Bone marrow (tissue), 2 donors: ENCODE measurements at places on chromosomes 2 and 18.

GRCh38 chr18:77067291-77068061, 65.1 kb downstream of the MBP start:
- peak; percentile 79 for DNase-seq

- no peak for DNase-seq
Observed at GRCh38 chr2:23385351-23385747, 370 bp downstream of the KLHL29 start.

DNA sequence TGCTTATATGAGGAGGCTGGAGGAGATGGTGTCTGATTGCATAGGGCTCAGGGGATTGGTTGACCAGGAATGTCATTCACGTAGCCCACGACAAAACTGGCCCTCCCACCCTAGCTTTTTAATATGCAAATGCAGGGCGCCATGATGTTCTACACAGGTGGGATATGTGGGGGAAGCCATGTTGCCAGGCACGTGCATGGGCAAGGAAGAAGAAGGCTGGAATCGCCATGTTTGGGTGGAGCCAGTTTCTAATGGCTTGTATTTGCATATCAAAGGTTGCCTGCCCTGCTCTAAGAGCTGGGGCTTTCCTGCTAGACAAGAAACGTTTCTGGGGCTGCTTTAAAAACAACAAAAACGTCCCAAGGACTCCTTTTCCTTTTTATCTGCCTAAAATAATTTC, 26.5 kb upstream of the LINC00305 start:
- no peak for DNase-seq

- no peak for DNase-seq
Observed at GRCh38 chr2:100780203-100781008, 39.5 kb upstream of the NPAS2 start.

DNA sequence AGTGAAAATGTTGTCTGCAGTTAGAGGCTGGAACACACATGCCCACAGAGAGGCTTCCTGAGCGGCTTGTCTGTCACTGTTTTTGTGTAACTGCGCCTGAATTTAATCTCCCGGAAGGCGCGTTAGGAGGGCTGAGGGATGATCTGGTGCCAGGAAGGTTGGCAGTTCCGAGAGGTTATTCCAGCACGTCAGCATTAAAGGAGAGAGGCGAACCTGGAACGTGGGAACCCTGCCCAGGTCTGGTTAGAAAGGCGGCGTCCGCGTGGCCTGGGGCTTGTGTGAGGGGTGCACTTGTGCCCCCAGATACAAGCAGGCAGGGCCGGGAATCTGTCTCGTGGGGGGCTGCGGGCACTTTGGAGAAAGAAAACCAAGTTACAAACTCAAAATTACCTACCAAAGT, 75.3 kb downstream of the NFATC1 start:
- no peak for DNase-seq

DNA sequence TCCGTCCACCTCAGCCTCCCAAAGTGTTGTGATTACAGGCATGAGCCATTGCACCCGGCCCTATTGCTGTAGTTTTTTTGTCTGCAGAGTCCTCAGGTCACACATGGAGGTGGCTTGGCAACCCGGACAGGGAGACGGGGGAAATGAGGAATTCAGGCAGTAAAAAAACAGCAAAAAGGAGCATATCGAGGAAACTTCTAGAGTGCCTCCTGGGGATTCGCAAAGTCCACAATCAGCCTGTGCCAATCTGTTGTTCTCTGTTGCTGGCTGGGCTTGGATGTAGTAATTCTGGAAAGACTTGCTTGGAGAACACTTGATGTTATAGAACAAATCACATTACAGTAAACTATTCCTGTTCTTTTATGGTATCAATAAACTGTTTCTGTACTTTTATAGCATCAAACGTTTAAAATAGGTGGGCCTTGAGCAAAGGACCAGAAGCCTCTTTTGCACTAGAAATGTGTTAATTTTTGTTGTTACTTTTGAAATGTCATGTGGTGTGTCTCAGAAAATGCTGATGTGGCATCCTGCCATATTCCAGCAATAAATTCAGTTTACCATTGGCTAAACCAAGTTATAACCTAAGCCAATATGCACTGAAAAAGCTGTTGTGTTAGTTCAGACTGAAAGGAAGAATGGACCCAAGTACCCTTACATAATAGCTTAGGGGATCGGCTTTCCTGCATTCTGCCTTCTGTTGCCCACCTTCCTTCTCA, 14.4 kb downstream of the ELAC1 start:
- no peak for DNase-seq

GRCh38 chr2:131641414-131642206, 113.9 kb downstream of the CCDC74A start:
- peak; percentile 91 for DNase-seq

DNA sequence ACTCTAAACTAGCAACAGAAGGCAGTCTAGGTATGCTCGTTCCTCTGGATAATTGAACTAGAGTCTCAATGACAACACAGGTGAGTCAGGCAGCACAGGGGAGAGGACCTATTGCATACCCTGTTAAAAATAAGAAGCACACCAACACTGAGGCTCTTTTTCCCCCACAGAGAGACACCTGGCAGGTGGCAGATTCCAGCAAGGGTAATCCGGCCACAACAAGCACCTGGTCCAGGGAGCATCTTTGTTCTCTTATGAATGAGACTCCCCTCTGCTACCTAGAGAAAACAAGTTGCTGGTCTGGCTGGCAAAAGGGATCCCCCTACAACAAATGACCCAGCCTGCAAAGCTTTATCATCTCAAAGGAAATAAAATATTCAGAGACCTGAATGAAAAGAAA, 508.9 kb upstream of the POU3F3 start:
- no peak for DNase-seq

DNA sequence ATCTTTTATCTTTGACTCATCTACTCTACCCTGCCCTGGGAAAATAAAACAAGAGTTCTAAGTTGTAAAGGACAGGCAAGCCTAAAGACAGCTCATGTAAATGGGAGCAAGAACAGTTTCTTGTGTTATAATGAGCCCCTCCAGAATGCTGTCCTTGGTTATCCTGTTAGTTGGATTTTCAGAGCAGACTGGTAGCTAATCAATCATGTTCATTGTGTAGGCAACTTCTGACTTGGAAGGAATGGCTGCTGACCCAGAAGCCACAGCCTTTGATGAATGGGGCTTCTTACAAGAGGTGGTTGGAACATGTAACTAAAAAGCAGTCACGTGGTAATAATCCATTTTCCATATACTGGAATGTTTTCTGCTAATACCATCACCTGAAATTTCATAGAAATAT, 254.2 kb downstream of the AGPS start:
- no peak for DNase-seq

DNA sequence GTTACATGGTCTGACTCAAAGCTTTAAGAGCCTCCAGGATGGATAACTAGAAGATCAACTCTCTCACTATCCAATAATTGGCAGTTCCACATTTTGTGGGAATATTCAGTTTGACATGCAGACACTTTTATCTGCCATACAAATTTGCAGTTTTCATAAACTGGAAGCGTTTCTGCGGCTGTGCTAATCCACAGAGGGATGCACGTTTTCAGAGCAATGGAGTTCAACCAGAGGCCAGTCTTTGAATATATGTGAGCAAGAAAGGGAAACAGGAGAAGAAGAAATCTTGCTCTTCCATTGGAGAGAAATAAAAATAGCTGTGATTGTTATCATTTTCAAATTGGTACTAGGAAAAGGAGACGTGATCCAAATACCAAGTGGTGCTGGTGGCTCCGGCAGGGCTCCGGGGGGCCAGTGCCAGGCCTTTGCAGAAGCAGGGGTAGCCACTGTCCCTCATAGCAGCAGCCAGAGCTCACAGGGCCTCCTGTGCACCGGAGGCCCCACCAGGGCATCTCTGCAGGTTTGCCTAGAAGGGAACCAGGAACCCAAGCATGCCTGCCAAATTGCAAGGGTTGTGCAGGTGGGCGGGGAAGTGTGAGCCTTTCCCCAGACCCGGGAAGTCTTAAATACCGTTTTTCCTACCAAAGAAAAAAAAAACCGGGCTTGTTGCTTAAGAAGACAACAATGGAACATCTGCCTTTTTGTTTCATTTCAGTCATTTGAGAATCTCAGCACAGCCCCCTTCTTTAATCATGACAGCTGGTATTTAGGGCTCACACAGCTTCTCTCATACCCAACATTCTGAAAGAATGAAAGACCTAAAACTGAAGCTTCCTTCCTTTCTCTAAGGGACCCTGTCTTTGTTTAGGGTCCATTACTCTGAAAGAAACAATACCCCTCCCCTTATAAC, 791.1 kb upstream of the SOX11 start:
- DNase-seq, result no peak

- no peak for DNase-seq
Observed at GRCh38 chr2:202790676-202791075, 80.9 kb downstream of the ICA1L start.

DNA sequence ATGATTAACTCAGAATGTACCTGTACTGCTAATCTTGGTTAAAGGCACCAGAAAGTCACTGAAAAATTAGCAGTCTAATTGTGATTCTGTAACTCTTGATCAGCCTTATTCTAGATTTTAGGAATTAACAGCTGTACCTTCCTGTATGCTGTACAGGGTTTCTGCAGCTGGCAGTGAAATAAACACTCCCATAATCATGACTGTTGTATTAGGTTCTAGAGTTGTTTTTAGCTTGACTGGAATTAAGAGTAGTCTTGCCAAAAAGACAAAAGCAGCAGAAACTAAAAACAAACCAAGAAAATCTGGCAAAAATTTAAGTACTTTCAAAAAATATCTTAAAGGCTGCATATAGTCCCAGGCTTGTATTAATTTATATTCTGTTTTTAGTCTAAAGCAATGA, 103.5 kb downstream of the SOS1 start:
- DNase-seq, result no peak

DNA sequence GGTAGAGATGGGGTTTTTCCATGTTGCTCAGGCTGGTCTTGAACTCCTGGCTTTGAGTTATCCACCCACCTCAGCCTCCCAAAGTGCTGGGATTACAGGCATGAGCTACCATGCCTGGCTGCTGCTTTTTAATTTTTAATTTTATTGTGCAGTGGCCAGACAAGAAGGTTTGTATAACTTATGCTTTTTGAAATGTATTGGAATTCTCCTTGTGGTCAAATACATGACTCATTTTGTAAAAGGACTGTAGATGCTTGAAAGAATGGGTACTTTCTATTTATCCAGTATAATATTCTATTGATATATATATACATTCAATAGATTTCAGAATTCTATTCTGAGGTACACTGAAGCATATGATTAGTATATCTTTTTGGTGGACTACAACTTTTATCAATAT, 82.6 kb upstream of the ST3GAL5 start:
- DNase-seq, result no peak

DNA sequence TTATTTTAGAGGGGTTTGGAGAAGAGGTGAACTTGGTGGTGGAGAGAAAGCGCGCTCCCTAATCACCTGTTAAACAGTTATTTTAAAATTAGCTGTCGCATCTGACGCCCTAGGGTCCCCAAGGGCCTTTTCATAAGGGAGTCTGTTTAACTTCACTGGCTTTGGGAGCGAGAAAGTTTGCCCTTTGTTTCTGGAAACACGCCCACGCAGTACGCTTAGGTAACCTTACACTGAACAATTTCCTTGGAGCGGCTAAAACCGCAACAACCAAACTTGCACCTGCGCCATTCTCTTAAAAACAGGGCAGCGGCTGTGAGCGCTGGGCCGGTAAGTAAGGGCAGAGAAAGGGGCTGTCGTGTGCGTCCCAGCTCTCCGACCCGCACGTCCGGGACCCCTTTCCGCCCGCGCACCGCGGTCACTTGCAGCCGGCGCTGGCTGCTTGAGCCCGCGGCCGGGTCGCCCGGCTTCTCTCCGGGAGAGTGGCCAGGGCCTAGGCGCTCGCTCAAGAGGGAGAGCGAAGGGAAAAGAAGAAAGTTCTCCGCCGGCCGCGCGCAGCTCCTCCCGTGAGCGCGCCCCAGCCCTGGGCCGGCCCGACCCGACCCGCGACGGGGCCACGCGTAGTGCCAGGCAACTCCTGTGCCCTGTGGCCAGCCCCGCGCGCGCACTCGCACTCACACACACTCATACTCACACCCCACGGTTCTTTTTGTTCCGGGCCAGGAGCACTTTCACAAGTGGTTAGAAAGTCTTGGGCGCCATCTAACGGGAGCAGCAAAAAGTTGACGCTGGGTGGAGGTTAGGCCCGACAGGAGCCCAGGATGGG, 19.2 kb downstream of the POU3F3 start:
- no peak for DNase-seq

GRCh38 chr18:47461406-47461948, 210.0 kb upstream of the SKOR2 start:
- no peak for DNase-seq

- no peak for DNase-seq
Observed at GRCh38 chr2:240427729-240428128, 7.7 kb upstream of the GPC1 start.

GRCh38 chr2:159953136-159953823, 109.1 kb downstream of the PLA2R1 start:
- no peak for DNase-seq

DNA sequence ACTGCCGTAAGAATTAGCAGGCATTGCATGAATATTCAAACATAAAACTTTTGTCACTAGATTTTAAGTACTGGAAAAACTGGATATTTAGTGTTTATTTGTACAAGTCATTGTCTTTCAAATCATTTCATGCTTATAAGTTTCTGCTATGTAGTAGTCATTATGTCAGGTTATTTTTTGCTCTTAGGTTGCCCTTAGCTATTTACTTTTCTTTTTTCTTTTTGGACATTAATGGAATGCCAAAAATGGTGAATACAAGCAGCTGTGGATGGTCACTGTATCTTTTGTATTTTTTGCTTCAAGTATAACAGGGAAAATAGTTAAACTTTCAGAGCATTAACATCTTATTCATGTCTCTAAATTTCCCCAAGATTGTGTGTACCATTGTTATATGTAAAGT, 18.6 kb upstream of the KCNJ13 start:
- no peak for DNase-seq

DNA sequence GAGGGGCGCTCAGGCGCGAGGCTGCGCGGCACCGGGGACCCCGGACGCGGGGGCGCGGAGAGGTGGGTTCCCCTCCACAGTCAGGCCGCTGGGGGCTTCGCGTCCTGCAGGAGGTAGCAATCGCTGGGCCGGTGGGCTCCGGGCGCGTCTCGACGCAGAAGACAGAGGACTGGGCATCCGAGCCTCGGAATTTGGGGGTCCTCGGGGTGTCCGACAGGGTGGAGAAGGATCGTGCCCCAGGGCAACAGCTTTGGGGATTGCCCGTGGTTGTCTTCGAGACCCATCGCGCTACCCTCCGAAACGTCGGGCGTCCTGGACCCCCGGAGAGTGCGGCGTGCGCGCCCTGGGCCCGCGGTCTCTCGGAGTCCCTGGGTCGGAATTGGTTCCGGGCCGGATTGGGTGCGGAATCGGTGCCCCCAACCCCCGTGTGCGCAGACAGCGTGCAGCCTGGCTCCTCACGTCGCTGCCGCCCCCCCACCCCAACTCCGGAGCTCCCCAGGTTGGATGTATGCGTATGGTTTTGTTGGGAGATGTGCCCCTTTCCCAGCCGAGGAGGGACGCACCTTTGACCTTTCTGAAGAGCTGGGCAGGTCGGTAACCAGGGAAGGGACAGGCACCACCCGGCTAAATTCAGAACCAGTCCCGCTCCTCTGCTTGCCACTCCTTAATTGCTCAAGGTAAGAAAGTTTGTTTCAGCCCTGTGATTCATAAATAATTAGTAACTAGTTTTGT, 750 bp downstream of the NPAS2 start:
- DNase-seq, result no peak

- peak; percentile 13 for DNase-seq
Observed at GRCh38 chr2:240250985-240251847, 110.8 kb upstream of the OTOS start.

- DNase-seq, result no peak
Observed at GRCh38 chr2:46502291-46502885, 23.0 kb downstream of the TMEM247 start.

GRCh38 chr2:121489284-121489683, 41.4 kb upstream of the RNU4ATAC start:
- DNase-seq, result no peak

GRCh38 chr18:75531212-75531850, 103.8 kb upstream of the SMIM21 start:
- no peak for DNase-seq

GRCh38 chr2:239302083-239302807, 98.6 kb downstream of the HDAC4 start:
- no peak for DNase-seq
